ENCODE measurements at places on chromosomes 5 and 9.
A peak's percentile ranks its signal among the peaks of the same experiment; 100 is the strongest.

DNA sequence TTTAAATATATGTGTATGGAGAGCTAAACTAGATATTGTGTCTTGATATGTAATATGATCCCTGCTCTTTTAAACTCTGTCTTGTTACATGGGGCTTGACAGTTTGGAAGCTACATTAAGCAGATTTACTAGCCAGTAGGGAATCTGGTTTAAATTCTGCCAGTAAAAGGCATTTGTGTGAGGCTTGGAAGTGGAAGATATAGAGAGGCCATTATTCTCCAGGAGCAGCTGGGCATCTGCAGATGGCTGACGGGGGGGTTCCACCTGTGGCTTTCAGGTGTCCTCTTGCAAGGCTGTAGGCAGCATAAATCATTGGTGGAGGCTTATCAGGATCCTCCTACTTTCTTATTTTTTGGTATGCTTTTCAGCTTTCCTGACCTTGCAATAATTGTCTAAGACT is 179.1 kb upstream of the FBXL7 start:
- no peak for DNase-seq

DNA sequence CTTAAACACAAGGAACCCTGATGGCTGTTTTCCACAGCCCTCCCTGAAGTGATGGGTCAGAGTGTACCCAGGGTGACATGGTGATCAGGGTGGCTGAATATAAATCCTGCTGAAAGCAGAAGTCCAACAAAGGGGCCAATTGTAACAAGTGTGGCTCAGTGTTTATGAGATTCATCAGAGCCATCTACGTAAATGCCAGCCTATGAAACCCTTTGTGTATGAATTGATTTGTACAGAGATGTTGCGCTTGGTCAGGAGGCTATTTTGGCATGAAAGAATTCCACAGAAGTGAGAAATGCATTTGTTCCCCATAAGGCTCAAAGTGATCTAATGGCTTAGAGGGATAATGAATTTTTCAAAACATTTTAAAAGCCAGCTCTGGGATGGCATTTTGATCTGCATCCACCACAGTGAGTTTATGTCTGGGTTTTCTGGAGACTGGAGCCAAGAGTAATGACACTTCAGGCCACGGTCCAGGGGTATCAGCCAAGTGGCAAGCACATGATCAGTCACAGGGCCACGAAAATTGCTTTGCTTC is 12.4 kb downstream of the PRUNE2 start:
- no peak for DNase-seq

- DNase-seq = no peak
Observed at GRCh38 chr9:88682431-88682831, 147.5 kb downstream of the NXNL2 start.

GRCh38 chr5:131260895-131261294 is 3.0 kb upstream of the CDC42SE2 start:
- DNase-seq = no peak

DNA sequence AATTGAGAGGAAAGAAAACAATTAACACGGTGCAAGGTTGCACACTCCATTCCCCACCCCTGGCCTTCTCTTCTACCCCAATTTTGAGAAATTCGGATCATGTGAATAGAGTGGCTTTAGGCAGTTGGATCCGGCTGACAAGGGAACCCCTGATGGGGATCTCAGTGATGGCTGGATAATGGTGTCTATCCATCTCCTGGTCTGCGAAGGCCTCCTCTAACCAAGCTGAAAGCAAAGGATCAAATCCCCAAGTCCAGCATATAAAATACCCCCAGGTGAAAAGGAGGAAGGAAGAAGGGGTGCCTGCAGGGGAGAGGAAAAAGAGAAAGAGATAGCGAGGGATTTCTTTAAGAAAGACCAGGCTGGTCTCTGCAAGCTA is 16.0 kb downstream of the NR2F1 start:
- no peak for DNase-seq

DNA sequence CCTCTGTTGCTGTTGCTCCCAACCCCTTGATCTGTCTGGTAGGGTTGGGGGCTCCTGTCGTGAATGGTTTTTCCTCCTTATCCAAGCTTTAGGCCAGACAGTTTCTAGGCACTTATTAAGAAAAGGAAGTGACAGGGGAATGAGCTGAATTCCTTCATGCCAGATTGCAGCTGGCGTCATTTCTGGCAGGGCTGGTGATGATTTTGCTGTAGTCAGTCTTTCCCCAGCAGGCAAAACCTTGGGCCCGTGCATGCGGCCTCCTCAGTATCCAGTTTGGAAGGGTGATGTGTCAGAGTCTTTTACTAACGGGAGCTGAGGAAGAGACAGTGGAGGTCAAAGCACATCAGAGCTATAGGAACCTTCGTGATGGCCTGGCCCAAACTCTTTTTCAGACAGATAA is 58.8 kb downstream of the COL27A1 start:
- no peak for DNase-seq

DNA sequence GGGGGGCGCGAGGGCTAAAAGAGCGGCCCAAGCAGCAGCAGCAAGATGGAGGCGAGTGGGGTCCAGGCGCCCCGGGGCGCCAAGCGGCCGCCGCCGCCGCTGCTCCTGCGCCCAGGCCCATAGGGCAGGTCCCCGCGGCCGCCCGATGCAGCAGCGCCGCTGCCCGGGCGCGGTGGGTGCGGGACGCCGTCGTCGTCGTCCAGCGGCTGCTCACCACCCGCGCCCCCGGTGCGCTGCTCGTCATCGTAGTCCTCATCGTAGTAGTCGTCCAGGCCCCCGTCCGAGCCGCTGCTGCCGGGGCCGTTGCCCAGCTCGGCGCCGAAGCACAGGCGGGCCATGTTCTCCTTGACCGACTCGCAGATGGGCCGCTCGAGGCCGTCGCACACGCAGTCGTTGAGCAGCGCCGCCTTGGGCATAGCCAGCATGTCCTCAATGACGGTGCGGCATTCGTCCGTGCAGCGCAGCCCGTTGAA is 1.5 kb downstream of the GAS1 start:
- peak; percentile 46 for DNase-seq

GRCh38 chr5:75512383-75513074 is 838 bp downstream of the POLK start:
- no peak for DNase-seq

DNA sequence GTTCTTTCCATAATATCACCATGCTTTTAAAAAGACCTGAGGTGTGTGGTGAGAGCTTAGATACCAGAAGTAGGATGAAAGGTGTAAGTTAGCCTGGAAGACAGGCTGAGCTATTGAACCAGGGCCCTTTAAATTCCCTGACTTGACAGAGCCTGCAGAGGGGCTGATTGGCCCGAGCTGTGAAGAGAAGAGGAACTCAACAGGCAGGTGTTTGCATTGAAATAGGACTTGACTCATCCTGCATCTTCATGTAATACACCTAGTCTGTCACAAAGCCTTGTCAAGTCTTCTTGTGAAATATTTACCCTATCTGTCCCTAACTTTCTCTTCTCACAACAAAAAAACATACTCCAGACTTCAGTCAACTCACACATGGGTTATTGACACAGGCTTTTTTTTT is 16.6 kb upstream of the ANP32B start:
- DNase-seq = no peak

GRCh38 chr5:154937186-154937717 is 759 bp downstream of the GEMIN5 start:
- no peak for DNase-seq

DNA sequence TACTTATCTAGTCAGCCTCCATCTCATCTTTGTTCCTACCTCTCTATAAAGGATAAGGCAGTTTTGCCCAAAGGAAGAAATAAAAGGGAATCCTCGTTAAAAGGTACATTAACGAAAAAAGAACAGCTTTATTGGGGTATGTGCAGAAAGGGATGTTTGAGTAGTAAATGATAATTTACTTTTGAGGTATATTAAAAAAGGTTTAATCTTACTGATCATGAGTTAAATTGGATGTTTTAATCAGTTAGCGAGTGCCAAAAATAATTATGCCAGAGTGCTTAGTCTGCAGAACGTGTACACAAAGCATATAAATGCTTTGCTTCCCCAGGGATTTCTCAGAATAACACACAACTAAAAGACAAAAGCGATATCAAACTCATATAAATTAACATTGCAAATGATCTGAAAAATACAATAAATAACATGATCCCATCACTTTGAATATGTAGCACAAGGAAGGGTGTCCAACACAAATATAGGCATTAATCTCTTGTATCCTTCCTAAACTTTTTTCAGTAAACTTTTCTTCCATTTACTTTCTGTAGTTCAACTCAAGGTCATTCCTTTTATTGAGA is 865.0 kb downstream of the NR2F1-AS1 start:
- DNase-seq = no peak

- DNase-seq = no peak
Observed at GRCh38 chr5:77983482-77984199, 207.5 kb upstream of the TBCA start.

GRCh38 chr5:96177303-96177869 is 215.7 kb upstream of the ELL2 start:
- no peak for DNase-seq

- DNase-seq = no peak
Observed at GRCh38 chr9:70043689-70044489, at the start of gene MAMDC2. MAMDC2 (plus strand) TSS chr9:70043848; CDS start chr9:70044198, 350 bp downstream.

DNA sequence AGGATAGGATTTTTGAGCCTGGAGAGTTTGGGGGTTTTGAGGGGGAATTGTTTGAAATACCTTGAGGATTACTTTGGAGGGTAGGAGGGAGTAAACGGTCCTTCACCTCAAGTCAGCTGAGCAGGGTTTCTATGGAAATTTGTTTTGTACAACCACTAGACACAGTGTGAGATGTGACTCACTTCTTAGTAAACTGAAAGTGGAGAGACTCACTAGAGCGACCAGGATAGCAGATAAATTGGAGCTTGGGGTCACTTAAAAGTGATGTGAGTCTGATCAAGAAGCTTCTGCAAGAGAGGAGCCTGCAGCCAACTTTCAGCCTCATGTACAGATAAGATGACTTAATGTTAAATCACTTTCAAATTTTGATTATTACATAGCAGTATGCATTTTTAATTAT is 1945.9 kb upstream of the NUDT12 start:
- no peak for DNase-seq

- DNase-seq = no peak
Observed at GRCh38 chr5:43353668-43354067, 40.5 kb upstream of the HMGCS1 start.

DNA sequence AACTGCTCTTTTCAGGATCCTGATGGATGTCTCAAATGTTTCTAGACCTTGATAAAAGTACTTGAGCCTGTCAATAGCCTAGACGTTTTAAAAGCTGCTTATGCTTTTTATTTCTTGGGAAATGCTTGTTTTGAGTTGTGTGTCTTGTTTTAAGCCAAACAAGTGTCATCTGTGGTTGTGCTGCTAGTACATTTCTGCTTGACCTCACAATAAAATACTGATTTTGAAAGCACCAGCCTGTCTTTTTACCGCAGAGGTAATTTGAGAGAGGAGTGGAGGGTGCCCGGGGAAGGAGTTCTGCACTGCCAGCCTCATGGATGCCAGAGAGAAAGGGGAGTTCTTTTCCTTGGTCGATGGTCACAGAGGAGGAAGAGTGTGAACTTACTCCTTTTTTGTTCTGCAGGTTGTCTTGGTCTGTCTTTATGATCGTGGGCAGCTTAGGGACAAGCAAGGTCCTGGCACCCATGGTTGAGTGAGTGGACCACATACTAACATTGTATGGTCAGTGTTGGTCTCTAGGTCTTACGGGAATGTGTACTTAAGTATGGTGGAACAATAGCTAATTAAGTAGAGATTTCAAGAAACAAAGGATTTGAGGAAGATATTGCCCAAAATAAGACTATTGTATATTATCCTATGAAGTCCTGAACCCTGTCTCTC is 61.0 kb downstream of the TRIO start:
- no peak for DNase-seq

DNA sequence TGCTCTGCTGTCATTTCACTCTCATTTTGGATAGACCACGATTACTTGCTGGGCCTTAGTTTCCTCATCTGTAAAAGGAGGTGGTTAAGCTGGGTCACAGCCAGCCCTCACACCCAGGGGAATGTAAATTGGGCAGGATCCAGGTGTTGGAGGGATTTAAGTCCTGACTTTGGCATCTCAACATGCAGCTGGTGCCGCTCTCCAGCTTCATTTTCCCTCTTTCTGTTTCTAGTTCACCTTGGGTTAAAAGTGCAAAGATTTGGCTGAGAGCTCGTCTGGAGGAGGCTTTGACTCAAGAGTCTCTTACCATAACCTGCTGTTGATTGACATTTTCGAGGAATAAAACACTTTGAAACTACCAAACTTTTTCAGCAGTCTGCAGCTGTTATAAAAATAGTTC is 144.3 kb upstream of the DHFR start:
- DNase-seq = no peak

GRCh38 chr5:127335381-127335780 is 44.8 kb downstream of the MEGF10 start:
- DNase-seq = no peak

DNA sequence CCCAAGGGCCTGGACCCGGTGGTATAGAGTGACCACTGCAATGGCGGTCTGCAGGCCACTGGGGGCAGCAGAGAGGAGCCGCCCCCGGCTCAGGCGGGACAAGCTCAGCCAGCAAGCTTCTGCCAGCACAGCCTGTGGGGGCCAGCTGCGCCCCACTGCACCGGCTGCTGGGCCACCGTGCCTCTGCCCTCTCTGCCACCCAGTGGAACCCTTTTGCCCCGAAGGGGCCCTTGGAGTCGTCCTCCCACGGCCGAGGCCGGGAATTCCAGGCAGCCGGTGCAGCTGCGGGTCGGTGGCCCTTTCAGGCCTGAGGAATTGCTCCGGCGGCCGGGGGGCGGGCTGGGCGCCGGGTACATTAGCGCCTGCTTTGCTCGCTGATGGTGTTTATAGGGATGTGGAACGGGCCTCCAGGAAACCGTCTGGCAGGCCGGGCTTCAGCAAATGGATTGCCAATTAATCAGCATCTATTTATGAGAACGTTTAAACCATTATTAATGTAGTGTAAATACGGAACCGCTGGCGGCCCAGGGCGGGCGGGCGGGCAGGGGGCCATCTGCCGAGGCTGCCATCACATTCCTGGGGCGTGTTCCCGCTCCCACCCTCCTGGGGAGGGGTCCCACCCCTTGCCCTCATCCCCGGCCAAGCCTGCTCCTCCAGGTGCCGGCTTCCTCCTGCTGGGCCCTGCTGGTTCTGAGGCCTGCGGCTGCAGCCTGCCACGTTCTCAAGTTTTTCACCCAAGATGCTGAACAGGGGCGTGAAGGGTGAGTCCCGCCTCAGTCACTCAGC is 127.4 kb downstream of the BARX1 start:
- peak; percentile 56 for DNase-seq

DNA sequence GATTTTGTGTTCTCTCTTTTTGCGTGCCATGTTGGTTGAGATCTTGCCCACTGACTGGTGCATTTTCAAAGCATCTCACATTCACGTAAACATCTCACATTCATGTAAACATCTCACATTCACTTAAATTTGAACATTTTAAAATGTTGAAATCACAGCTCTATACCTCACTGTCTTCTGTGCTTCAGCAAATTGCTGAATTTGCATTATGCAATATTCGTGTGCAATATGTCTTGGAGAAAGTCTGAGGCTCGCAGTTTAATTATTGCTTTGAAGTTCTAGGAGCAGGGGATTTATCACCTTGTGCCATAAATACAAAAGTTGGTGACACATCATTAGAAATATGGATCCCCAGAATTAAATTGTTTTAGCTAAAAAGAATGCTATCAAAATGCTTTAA is 42.6 kb downstream of the TNFSF15 start:
- no peak for DNase-seq
